ENCODE measurements at places on chromosomes 13 and 19.

DNA sequence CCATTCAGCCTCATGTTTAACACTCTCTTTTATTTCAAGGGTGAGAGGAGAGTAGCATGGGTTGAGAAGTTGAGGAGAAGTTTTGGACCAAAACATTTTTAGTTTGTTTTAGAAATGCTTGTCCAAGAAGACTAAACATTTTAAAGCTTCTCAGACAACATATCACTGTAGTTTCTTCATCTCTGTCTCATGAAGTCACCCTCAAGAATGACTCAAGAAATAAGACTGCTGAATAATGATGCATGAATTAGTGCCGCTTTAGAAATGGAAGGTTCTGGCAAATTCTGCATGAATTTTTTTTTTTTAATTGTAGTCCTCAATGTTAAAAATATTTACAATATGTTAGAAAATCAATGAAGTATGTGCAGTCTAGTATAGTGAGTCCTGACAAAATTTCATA lies 422.7 kb upstream of the ARGLU1 start:
- no peak for DNase-seq

GRCh38 chr19:47614021-47614295 lies 5.0 kb downstream of the BICRA start:
- DNase-seq: no peak

DNA sequence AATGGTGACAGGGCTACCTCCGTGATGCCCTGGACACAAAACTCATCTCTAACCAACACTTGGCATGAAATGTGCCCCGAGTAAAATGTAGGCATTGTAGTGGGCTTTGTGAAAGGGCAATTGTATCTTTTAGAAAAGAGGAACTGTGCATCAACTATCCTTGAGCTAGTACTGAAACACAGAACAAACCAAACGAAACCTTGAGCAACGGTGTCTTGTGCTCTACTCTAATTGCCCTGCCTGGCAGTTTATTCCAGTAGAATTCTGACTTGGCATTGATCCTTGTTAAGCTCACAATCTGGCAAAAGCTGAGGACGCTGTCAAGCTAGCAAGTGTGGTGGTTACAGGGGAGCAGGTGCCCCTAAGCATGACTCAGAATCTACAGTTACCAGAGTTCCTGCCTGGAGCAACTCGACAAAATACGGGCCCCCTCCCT lies 707.1 kb upstream of the SPRY2 start:
- DNase-seq: no peak

DNA sequence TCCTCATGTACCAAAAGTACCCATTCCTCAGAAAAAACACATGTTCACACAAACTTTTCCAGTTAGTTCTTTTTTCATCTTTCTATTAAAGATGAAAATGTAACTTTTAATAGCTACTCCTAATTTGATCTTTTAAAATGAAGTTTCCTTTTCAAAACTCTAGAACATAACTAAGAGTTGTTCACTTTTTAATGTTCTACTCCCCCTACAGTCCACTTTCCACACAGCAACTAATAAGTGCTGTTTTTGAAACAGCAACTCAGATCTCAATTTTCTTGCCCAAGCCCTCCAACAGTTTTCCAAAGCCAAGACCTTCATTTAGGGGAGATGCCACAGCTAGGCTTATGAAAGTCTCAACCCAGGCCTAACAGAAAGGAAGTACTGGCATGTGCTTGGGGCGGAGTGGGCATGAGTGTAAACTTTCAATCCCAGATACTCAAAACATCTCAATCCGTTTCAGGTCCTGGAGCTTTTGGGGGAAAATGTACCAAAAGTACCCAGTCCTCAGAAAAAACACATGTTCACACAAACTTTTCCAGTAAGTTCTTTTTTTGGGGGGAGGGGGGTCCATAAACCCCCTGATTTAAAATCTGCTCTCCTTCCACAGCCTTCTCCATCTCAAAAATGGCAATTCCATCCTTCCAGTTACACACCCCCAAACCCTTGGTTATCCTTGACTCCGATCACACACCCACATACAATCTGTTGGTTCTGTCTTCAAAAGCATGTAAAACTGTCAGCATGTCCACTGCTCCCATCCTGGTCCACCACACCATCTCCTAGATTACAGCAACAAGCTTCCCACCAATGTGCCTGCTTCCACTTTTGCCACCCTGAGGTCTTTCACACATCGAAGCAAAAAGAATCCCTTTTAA lies 2.0 kb downstream of the FBL start:
- no peak for DNase-seq

DNA sequence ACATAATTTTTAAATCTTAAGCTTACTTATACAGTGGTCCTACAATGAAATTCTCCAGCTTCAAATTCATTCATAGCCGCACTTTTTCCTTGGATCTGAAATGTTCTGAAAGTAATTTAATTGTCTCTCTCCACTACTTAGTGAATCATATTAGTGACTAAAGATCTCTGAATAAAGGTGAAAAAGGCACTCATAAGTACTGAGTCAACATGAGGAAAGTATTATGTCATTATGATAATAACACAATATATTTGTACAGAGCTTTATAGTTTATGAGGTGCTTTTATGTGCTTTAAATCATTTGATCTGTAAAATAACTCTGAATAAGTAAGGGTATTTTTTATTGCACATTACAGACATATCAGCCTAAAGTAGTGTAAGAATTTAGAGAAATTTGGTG lies 628.2 kb upstream of the SLITRK5 start:
- DNase-seq: no peak

DNA sequence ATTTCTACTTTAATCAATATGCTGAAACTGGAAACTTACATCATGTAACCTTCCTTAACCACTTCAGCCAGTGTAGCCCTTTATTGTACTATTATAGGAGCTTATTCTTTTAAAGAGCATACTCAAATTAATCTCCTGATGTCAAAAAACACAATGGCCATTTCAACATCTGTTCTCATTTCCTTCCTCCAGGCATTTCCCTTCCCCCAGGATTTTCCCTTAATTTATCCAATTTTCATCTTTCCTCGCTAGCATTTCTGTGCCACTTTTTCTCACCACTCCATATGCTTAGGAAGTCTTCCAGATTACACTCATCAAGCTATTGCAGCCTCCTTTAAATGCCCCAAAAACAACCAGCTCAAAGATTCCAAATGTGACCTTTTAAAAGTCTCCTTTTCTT lies 265.0 kb downstream of the PCDH9 start:
- DNase-seq: no peak

- DNase-seq: peak; percentile 30
Observed at GRCh38 chr19:31339411-31339810, 9.8 kb downstream of the TSHZ3 start.

DNA sequence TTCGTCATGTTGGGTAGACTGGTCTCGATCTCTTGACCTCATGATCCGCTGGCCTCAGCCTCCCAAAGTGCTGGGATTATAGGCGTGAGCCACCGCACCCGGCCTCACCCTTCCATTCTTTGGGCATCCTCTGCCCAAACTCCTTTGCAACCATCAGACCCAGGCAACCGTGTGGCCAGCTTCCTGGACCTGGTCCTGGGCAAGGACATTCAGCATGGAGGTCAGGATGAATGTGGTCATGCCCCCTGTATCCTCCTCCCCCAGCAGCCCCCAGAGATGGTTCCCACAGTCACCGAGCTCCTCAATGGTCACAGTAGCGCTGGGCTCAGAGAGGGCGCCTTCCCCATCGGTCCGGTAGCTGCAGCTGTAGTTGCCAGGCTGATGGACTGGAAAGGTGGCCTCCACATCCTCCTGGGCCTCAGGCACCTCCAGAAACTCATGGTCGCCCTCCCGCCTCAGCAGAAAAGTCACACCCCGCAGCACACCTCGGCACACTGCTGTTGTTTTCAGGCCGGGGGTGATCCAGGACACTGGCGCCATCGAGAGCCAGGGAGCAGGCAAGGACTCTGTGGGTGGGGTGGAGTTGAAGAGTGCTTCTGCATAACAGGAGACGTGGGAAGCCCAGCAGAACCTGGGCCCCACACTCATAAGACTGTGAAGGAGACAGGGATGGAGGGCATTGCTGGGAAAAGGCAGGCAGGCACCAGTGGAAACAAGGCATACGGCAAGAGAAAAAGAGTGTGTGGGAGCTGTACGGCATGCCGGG lies 1.1 kb downstream of the A1BG start:
- DNase-seq: no peak

DNA sequence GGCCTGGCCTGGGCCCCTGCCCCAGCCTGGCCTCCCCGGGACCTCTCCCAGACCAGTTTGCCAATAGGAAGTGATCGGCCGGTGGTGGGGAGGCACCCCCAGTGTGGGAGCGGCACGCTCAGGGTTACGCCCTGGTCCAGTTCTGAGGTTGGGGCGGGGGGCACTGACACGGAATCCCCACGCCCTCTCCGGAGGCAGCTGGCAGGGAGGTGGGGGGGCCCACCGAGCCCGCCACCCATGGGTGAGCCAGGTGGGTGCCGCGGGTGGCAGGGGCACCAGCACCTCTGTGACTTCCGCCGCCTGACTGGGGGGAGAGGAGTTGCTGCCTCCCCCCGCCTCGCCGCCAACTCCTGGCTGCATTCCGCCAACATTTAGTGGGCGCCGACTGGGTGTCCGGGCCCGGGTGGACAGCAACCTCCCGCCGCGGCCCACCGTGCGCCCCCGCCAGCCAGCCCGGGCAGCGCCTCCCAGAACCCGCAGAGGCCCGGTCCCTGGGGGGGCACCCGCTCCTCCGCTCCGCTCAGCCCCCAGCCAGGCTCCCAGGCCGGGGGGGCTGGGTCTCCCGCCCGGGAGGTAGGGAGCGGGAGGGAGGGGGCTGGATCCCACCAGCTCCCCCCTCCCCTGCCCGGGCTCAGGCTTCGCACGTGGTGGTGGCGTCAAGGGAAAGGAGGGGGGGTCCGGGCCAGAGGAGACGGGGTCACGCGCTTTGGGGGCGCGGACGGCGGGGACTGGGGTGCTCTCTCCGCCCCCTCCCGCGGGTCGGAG lies 2.0 kb downstream of the ZBTB7A start:
- peak; percentile 58 for DNase-seq

DNA sequence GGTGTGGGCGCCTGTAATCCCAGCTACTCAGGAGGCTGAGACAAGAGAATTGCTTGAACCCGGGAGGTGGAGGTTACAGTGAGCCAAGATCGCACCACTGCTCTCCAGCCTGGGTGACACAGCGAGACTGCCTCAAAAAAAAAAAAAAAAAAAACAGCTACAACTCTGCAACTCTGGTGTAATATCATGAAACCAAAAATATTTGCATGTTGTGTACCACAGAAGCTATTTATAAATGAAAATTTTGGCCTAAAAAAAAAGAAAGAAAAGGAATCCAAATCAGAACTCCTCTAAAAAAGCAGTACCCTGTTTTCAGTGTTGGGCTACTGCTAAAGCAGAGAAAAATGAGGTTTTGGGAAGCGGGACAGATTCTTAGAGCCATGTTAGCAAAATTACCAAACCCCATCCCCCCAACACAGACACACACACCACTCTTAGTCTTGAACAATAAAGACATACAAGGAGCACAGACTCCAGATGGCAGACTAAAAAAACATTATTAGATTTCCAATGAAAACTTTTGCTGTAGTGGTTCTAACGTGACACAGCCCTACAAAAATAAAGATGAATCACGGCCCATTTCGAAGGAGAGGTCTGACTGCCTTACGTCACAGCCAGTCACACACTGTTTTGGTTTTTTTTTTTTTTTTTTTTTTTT lies 51.5 kb downstream of the INSR start:
- DNase-seq: no peak

DNA sequence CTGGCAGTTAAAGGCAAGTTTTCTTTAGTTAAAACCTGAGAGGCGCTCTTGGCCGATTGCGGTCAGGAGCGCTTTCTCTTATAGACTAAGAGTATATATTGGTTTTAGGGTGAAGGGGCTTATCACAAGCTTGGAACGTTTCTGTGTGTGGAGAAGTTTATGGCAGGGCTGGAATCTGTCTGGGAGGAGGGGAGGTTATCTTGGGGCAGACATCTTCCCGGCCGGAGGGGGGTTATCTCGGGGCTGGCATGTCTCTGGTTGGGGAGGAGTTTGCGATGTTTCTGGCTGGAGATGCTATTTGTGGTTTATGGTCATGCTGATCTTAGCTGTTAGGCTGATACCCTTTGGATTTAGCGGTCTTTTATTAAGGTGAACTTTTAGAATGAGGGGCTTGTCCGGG lies 18.3 kb downstream of the KDM4B start:
- DNase-seq: no peak

- no peak for DNase-seq
Observed at GRCh38 chr13:48249018-48249417, 16.0 kb downstream of the ITM2B start.

DNA sequence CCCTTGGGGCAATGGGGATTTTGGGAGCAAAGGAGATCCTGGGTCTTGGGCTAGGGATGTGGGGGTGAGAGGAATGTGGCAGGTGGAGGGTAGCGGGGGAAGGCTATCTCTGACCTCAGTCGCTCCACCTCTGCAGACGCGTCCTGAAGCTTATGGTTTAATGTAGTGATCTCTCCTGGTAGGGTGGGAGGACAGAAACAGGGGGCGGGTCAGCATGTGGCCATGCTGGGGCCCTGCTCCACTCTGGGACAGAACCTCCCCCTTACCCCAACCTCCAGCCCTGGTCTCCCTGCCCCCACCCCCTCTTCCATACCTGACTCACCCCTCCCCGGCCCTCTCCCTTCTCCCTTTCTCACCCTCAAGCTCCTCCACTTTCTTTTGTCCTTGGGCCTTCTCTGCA lies 1.4 kb downstream of the BST2 start:
- no peak for DNase-seq

DNA sequence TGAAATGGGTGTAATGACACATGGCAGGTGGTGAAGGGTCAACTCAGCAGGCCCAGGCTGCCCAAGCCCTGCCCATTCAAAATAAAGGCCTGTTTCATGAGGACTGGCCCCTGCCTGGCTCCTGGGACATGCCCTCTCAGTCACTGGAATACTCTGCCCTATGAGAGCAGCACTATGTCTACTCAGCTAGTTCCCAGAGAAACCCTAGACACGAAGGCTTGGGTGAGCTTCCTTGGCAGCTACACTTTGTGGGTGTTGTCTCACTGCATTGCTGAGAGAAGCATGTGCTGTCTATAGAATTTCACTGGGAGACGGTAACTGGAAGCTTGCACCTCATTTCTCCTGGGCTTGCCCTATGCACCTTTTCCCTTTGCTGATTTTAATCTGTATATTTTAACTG lies 752.8 kb downstream of the LIG4 start:
- DNase-seq: no peak

- DNase-seq: no peak
Observed at GRCh38 chr19:52622261-52622660, 15.9 kb downstream of the ZNF83 start.

DNA sequence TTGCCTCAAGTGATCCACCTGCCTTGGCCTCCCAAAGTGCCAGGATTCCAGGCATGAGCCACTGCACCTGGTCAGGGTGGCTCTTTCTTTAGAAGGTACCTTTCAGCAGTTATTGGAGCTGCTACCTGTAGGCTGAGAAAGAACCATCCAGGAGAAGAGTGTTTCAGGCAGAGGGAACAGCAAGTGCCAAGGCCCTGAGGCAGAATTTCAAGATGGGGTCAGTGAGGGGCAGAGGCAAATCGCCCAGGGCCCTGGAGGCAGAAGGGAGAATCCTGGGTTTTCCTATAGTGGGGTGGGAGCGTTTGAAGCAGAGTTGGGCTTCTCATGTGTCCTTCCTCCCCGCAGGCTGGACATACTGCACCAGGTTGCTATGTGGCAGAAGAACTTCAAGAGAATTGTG lies 2.2 kb downstream of the MRPL4 start:
- DNase-seq: no peak

- no peak for DNase-seq
Observed at GRCh38 chr13:76687467-76687866, 198.7 kb downstream of the KCTD12 start.

- no peak for DNase-seq
Observed at GRCh38 chr19:45362291-45362690, 8.1 kb downstream of the ERCC2 start.

- no peak for DNase-seq
Observed at GRCh38 chr13:46202966-46203365, 8.8 kb upstream of the LRRC63 start.

- DNase-seq: no peak
Observed at GRCh38 chr13:51550151-51550550, 34.1 kb upstream of the WDFY2 start.

Measured in nephron progenitor cell (in vitro differentiated cells).